ENCODE measurements at places on chromosomes 12 and 14.
A peak's percentile ranks its signal among the peaks of the same experiment; 100 is the strongest.

DNA sequence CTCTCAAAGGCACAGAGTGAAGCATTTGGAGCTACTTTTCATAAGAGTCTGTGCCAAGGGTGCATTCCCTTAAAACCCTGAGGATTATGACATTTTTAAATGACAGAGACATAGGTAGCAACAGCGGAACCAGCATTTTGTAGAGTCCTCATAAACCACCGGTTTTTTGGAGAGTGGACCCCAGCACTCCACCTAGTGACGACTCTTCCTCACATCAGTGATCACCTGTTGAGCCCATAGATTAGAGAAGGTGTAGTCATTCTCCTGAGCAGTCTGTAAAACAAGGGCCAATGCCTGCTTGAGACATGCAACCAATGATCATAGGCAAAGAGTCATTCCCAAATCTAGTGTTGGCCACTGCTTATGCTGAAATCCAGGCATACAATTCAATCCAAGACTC is 399.1 kb downstream of the GXYLT1 start:
- no peak for DNase-seq

DNA sequence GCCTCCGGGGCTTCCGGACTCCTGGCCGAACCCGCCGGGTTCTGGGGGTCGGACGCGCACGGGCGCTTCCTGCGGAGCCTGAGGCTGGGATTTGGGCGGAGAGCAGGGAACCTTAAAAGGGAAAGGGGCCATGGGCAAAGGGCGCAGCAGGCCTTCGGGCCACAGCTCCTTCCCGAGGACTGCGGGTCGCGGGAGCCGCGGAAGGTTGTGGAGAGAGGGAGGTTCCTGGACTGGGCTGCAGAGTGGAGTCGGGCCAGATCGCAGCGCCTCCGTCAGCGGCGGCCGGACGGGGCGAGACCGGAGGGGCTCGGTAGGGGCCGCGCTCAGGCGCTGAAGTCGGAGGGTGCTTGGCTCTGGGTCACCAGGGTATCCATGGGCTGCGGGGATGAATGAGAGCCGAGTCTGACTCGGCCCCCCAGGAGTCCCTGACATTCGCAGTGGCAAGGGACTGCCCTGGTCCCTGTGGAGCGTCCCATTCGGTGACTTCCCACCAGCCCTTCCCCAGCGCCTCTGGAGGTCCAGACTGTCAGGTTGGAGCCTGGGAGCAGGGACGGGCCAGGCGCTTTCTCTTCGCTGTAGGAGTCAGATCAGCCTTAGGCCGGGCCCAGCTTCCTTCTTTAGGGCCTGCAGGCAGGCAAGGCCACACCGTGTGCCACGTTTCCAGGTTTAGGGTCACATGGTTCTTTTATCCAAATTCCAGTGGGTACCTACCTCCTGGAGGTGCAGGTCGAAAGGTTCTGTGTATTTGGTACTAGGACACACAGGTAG is 938 bp upstream of the SLC25A29 start:
- peak; percentile 22 for DNase-seq

GRCh38 chr12:82648259-82648909 is 38.3 kb upstream of the TMTC2 start:
- DNase-seq = no peak

DNA sequence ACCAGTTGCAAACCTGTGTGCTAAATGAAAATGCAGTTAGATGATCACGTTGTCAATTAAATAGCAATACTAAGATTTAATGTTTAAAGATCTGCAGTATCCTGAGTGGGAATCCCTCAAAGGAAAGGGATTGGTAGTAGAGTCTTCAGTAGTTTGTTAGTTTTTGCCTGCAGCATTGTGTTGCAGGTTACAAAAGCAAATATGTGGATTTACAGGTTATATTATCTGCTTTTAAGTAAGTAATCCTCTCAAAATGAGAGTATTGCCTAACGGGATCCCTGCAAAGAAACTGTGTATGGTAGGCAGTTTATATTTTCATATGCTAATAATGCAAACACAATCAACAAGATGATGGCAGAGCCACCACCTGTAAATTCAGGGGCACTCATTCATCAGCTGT is 72.2 kb upstream of the OSBPL8 start:
- no peak for DNase-seq

DNA sequence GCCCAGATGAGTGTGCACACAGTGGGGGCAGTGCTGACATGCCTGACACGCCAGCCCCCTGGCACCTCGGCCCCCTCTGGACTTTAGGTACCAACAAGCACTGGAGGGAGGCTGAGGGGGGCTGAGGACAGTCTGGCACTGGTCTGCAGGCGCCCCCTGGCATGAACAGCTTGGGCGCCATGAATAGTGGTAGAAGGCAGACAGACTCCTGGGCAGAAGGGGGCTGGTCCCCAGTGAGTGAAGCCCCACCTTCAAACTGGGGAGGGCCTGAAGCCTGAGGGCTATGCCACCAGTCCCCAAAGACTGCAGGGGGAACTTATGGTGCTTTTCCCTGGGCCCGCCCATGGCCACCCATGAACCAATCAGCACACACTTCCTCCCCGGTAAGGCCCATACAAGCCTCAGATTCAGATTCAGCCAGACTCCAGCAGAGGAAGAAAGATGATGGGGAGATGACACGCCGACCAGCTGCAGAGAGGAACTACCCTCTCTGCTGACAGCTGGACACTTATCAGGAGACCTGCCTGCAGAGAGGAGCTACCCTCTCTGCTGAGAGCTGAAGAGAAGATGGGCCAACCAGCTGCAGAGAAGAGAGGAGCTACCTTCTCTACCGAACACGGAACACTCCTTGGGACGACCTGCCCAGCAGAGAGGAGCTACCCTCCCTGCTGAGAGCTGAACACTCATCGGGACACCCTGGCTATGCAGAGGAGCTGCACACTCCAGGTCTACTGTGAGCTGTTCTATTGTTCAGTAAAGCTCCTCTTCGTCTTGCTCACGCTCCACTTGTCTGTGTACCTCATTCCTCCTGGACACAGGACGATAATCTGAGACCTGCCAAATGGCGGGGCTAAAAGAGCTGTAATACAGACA is 324.5 kb downstream of the PCNX1 start:
- DNase-seq = peak; percentile 68

DNA sequence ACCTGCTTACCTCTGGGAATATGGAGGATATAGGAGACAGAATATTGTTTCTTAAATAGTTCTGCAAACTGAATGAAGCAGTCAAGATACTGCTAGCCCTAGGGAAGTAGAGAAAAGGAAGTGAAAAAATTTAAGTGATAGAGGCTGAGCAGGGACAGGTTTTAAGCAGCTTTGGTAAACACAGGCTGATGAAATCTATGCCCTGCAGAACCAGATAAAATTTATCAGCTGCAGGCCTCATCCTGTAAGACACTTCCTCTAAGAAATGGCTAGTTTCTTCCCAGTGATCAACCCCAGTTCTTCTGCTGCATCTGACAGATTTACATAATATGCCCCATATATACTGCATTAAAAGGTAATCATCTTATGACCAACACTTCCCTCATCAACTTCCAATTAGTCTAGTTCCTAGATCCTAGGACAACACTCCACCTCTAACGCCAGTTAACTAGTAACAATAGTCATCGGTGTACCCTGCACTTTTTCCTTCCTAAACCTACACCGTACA is 1.3 kb upstream of the ESYT1 start:
- no peak for DNase-seq

- DNase-seq = no peak
Measured at GRCh38 chr12:68621472-68622081, 10.9 kb downstream of the RAP1B start.

DNA sequence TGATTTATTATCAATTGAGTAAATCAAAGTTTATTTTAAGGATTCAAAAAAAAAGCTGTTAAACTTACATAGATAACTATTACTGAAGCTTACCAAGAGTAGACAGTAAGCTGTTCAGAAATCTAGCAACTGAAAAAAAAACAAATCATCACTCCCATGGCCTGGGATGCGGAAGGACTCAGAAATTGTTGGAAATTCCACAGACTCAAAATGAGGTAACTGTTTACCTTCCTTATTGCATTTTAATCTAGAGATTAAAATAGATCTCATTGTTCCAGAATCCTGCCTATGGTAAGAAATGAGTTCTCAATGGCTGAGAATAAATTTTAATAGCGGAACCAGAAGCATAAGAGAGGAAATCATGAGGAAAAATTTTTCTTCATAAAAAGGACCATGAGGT is 87.2 kb downstream of the PPM1H start:
- no peak for DNase-seq

GRCh38 chr14:49895480-49895879 is 2.6 kb downstream of the ARF6 start:
- DNase-seq = no peak

DNA sequence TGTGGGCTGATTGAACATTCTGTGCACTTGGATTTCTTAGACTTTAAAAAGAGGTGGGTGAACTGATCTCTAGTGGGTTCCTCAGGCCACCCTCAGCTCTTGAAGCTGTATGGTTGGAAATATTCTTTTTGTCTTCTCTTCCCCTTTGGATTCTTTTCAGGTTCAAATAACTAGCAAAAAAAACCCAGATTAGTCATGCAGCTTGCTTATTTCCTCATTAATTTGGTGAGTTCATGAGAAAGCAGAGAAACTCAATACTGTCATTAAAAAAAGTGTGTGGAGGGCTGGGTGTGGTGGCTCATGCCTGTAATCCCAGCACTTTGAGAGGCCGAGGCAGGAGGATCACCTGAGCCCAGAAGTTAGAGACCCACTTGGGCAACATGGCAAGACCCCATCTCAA is 183.4 kb downstream of the ESR2 start:
- DNase-seq = no peak

GRCh38 chr14:50299585-50299984 is 12.4 kb downstream of the L2HGDH start:
- DNase-seq = no peak

All from NCI-H146 (cell line).